ENCODE measurements at places on chromosomes 5 and 9.

DNA sequence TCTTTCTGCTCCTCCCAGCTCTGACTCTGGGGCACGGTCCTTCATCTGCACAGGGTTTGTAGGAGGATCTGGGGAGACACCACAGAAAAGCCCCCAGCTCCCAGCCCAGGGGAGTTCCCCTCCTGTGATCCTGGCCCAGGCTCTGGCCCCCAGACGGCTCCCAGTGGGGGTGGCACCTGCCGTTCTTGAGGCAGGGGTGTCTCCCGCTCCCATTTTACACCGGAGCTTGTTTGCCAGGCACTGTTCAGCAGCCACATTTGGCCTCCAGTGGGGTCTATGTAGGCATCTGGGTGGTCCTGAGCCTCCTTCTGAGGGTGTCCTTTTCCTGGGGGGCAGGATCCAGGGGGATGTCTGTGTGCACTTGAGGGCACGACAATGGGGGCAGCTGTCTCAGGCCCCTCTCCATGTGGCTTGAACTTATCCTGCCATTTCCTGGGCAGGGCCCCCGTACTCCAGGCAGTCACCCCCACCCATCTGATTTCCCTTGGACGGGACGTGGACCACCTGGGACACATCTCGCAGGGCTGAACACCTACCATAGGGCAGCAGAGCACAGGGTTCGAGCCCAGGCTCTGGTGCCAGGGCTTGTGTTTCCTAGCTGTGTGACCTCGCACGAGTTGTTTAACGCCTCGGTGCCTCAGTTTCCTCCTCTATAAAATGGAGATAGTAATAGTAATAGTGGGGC is 275.0 kb upstream of the MVB12B start:
- no peak for DNase-seq

DNA sequence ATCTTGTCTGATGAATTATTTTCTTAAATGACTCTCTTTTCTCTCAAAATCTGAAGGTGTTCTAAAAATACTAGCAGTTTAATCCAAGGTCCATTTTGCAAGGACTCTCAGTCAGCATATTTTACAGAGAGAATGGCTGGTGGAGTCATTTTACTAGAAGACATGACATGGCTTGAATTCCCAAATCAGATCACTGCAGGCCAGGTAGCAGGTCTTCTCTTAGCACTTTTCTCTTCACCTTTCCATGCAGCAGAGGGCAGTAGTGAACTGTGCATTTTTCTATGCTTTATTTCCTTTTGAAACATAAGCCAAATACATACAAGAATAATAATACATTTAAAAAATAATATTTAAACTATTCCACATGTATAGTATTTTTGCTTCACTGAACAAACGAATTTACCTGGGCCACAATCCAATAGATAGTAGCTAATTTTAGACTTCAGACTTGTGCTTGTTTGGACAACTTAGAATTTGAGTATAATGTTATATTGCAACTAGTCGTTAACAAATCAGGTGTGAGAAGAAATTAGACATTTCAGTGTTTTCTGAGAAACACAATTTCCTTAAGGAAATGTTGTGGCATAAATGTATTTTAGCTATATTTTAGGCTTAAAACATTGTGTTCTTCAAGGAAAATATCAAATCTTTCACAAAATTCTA is 289.4 kb upstream of the DAB2 start:
- no peak for DNase-seq

DNA sequence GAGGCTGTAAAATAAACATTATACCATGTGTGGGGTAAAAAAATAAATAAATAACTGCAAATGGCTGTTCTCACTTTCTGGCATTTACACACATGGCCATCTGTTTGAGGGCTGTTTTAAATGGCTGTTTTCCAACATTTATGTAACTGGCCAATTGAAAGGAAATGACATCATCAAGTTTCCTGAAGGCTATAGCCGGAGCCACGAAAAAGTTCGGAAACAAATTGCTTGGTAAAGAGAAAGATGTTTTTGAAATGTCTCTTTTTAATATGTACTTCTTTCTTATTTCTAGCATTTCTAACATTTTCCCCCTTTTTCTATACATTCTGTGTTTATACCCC is 95.4 kb upstream of the DAB2 start:
- peak; percentile 94 for DNase-seq

GRCh38 chr9:90078988-90079421 is 474.2 kb downstream of the GADD45G start:
- no peak for DNase-seq

DNA sequence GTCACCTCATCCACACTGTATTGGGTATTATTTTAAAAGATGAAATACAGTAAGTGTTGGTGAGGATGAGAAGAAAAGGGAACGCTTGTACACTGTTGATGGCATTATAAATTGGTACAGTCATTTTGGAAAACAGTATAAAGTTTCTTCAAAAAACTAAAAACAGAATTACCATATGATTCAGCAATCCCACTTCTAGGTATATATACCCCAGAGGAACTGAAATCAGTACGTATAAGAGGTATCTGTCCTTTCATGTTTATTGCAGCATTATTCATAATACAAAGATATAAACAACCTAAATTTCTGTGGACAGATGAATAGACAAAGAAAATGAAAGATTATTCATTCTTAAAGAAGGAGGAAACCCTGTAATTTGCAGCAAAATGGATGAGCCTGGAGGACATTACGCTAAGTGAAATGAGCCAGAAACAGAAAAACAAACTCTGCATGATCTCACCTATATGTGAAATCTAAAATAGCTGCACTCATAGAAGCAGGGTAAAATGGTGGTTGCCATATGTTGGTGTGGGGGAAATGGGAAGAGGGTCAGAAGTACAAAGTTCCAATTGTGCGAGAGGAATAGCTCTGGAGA is 191.6 kb downstream of the TRIM36 start:
- DNase-seq = no peak

GRCh38 chr9:91655658-91656057 is 232.0 kb upstream of the NFIL3 start:
- DNase-seq = no peak

DNA sequence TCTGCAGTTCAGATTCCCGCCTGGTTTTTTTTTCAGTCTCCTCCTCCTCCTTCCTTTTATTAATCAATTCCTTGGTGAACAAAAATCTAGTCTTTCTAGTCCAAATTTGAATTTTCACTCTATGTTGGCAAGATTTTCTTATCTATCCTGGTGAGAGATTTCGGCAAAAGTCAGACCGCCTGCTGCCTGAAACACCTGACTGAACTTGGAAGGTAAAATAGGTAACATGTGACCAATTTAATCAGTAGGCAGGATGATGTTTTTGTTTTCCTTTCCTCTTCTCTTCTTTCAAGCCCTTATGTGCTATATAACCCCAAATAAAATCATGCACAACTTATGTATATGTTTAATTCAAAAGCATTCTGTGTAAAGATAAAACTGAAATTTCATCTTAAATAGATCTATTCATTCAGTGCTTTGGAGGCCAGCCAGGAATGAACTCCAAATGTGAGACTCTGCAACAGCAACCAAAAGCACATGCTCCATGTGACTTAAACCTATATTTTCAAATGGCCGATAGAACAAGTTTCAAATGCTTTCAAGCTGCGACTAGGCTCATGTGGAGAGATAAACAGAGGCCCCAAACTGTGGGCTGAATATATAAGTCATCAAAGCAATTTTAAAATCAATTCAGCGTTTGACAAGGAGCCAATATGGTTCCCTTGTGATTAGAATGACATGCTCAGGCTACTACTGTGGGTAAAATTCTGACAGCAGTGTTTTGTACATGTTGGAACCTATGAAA is 100.4 kb upstream of the SEMA6A start:
- DNase-seq = no peak

- no peak for DNase-seq
Observed at GRCh38 chr5:82821846-82822633, 255.2 kb downstream of the TMEM167A start.

DNA sequence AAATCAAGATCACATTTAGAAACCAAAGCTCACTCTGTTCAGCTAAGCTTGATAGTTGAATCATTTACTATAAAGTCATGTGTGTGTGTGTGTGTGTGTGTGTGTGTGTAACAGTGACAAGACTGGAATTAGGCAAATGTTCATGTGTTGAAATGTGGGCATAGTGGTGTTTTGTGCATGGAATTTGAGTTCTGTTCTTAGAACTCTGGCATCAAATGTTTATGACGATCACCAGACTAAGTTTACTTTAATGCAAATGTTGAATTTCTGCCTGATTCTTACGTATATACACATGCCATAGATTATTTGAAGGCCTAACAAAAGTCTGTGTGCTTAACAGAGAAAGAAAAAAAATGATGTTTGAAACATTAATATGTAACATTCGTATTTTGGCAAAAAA is 72.8 kb upstream of the COL5A1 start:
- no peak for DNase-seq

GRCh38 chr5:74693191-74693590 is 8.2 kb downstream of the HEXB start:
- no peak for DNase-seq

DNA sequence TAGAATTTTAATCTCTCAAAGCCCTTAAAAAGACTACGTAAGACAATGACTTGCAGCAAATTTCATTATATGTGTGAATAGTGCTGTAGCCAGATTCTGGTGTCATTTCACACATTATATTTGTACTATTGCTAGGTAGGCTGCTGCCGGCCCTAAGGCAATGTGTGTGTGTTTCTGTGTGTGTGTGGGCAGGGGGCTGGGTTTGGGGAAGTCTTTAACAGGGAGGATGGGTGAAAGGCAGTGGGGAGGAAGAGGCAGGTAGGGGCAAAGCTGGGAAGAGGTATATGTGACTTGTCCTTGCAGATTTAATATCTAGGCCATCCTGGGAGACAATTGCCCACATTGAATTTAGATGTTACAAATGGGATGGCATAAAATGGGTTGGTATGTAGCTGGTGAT is 130.8 kb downstream of the MACIR start:
- no peak for DNase-seq

DNA sequence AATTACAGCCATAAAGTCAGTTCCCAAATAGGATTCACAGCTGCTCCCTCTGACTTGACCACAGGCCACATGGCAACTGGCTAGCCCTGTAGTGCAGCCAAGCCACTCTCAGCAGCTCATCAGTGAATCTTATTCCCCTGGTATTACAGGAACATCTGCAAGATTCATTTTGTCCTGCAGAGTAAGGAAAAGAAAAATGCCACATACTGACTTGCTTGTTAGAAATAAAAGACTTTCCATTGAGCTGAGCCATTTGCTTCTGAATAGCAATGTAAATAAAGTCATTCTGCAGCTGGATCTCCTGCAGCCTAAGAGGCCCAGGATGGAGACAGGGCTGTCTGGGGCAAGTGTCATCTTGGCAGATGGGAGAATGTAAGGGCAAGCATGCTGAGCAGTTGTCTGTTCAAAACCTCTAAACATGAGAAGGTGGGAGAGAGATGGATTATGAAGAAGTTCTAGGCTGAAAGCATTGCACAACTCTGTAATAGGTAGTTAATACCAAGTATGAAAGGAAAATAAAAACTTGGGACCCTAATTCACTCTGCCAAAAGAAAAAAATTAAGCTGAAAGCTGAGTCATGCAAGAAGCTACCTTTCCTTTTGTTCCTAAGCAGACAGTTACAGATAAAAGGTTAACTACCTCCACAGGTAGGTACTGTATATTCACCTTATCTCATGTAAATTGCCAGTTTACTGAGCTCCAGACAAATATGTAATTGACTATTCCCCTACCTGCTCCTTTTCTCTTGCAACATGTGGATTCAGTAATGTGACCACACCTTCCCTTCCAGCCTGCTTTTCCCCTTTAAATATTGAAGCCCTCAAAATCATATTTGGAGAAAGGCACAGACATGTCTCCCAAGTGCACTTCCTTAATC is 244.4 kb upstream of the RAI14 start:
- DNase-seq = no peak

DNA sequence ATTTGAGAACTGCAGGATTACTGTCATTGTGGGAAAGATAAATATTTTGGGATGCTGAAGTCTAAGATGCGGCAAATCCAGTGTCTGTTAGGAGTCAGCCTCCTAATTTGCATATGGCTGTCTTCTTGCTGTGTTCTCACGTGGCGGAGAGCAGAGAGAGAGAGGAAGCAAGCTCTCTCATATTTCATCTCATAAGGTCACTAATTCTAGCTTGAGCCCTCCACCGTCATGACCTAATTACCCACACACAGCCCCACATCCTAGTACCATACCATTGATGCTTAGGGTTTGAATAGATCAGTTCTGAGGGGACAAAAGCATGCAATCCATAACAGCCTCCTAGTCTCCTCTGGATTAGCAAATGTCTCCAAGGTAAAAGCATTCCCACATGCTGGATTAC is 124.5 kb downstream of the CDH12 start:
- DNase-seq = no peak

DNA sequence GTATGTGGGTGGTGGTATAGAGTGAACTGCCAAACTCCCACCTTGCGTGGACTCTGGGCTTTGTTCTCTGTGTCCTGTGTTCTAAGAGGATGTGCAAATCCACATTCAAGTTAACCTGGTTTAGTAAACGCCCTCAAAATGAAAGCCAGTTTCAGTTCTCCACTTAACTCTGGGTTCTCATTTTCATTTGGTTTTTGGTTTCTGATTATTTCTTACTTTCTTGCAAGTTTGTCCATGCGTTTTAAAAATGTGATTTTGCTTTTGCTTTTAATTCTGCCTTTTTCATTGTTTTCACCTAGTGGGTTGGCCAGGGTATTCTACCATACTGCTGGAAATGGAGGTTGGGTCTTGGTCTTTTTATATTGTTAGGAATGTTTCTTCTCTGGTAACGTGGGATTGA is 38.2 kb downstream of the GALNT10 start:
- DNase-seq = no peak

Data from HFF-Myc (cell line).